ENCODE measurements at places on chromosomes 6 and 20. TPM values are rescaled to one million over a fixed set of nuclear protein-coding genes. Genes with fewer than 3 reads are reported as not detected.

The GRM1 gene
- total RNA-seq = 12.8 TPM

The SLC17A2 gene
- not detected for total RNA-seq

The MYMX gene
- not detected for total RNA-seq

The HLA-DOB gene
- not detected for total RNA-seq

The FOXF2 gene
- total RNA-seq = 1.2 TPM

The RNF144B gene
- total RNA-seq = 2.0 TPM

The HEY2 gene
- total RNA-seq = 0.98 TPM

The CCM2L gene
- 2.2 TPM for total RNA-seq

The COL19A1 gene
- total RNA-seq = 2.2 TPM

The MEI4 gene
- total RNA-seq = 0.25 TPM

The WFDC5 gene
- not detected for total RNA-seq

The MRPS10 gene
- 31.7 TPM for total RNA-seq

The NOX3 gene
- not detected for total RNA-seq

The CFAP61 gene
- 2.5 TPM for total RNA-seq

The PERP gene
- total RNA-seq = 1.7 TPM

The JARID2 gene
- total RNA-seq = 14.3 TPM

The C6orf58 gene
- 0.25 TPM for total RNA-seq

The CTSZ gene
- 10.6 TPM for total RNA-seq

The DPPA5 gene
- total RNA-seq = not detected

The HSPA12B gene
- total RNA-seq = 2.7 TPM

The KPNA5 gene
- total RNA-seq = 32.7 TPM

The PRKN gene
- 6.1 TPM for total RNA-seq

The OOEP gene
- not detected for total RNA-seq

The NRSN1 gene
- 28.8 TPM for total RNA-seq

The KCNQ2 gene
- 136 TPM for total RNA-seq

The GPX5 gene
- not detected for total RNA-seq

The DDX43 gene
- total RNA-seq = 0.25 TPM

The HUS1B gene
- total RNA-seq = 0.74 TPM

The DLK2 gene
- total RNA-seq = 4.4 TPM

The CUL9 gene
- 23.4 TPM for total RNA-seq

The FABP7 gene
- total RNA-seq = 630 TPM

The DEFB126 gene
- not detected for total RNA-seq

The OR14J1 gene
- not detected for total RNA-seq

The SLC17A1 gene
- not detected for total RNA-seq

The OXT gene
- not detected for total RNA-seq

The CLIC5 gene
- 2.5 TPM for total RNA-seq

All from temporal lobe (tissue), 4 donors.